ENCODE measurements at places on chromosomes 1 and 21. TPM values are rescaled to one million over a fixed set of nuclear protein-coding genes. Genes with fewer than 3 reads are reported as not detected.

- DNase-seq: no peak
These were observed 211.6 kb upstream of the NR5A2 start for GRCh38 chr1:199815947-199816346.

The S100A7 gene
- not detected for total RNA-seq

DNA sequence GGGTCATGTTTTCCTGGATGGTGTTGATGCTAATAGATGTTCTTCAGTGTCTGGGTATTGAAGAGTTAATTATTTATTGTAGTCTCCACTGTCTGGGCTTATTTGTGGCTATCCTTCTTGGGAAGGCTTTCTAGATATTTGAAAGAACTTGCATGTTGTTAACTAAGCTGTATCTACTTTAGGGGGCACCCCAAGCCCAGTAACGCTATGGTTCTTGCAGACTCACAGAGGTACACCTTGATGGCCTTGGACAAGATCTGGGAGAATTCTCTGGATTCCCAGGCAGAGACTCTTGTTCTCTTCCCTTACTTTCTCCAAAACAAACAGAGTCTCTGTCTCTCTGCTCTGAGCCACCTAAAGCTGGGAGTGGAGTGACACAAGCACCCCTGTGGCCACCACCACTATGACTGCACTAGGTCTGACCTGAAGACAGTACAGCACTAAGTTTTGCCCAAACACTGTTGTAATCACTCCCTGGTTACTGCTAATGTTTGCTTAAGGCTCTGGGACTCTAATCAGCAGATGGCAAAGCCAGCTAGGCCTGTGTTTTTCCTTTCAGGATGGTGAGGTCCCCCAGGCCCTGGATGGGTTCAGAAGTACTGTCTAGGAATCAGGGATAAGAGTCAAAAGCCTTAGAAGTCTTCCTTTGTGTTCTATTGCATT lies 76.5 kb upstream of the C1orf21 start:
- DNase-seq: no peak

- DNase-seq: no peak
These were observed 366.9 kb downstream of the S1PR1 start for GRCh38 chr1:101603726-101604125.

The RNF223 gene
- total RNA-seq: not detected

- peak; percentile 59 for DNase-seq
These were observed 676 bp downstream of the MORC3 start for GRCh38 chr21:36320421-36321324.

- no peak for DNase-seq
These were observed 18.3 kb downstream of the SLFNL1 start for GRCh38 chr1:41003127-41003639.

The DNASE2B gene
- total RNA-seq: 0.18 TPM

DNA sequence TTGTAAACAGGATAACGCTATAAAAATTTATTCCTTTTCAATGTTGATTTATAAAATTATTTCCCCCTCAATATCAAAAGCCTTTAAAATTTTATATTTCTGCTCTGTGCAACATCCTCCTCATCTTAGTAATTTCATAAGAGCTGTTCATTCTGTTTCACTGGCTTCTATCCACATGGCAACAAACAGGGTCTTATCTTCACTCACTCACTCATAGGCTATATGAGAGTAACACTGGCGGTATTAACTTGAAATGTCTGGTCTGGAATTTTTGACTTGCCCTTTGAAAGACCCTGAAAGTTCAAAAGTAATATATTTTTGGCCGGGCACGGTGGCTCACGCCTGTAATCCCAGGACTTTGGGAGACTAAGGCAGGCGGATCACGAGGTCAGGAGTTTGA lies 77.4 kb upstream of the KRTAP11-1 start:
- DNase-seq: no peak

The NPR1 gene
- total RNA-seq: not detected

The FRRS1 gene
- 8.9 TPM for total RNA-seq

DNA sequence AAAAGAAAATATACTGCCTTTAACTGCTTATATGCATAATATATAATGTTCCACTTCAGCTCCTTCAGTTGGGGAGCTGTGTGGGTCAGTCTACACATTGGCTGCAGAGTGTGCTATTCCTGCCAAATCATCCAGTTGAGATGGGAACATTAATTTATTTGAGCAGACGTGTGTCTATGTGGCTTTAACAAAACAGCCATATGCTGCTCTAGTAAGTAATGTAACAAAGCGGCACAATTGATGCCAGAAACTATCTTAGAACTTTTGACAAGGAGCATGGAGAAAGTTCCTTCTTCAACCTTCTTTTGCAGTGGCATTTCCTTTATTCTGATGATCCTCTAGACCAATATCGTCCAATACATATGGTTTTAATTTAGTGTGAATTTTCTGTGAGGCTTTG lies 285.9 kb upstream of the C1orf87 start:
- DNase-seq: no peak

DNA sequence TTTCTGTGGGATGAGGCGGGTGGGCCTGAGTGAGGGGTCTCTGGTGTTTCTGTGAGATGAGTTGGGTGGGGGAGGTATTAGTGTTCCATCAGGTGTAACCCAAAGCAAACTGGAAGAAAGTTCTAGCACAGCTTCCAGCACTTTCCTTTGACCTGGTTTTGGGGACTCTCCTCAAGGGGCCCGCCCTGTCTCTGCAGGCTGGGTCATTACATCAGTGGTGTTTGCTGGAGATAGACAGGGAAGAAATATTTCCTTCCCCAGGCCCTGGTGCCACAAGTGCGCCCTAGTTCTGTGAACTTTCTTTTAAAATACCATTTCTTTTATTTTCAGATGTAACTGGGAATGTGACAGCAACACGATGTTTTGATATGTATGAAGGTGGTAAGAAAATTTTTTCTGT lies 16.5 kb upstream of the MX2 start:
- DNase-seq: no peak

The ANXA9 gene
- total RNA-seq: 0.48 TPM

DNA sequence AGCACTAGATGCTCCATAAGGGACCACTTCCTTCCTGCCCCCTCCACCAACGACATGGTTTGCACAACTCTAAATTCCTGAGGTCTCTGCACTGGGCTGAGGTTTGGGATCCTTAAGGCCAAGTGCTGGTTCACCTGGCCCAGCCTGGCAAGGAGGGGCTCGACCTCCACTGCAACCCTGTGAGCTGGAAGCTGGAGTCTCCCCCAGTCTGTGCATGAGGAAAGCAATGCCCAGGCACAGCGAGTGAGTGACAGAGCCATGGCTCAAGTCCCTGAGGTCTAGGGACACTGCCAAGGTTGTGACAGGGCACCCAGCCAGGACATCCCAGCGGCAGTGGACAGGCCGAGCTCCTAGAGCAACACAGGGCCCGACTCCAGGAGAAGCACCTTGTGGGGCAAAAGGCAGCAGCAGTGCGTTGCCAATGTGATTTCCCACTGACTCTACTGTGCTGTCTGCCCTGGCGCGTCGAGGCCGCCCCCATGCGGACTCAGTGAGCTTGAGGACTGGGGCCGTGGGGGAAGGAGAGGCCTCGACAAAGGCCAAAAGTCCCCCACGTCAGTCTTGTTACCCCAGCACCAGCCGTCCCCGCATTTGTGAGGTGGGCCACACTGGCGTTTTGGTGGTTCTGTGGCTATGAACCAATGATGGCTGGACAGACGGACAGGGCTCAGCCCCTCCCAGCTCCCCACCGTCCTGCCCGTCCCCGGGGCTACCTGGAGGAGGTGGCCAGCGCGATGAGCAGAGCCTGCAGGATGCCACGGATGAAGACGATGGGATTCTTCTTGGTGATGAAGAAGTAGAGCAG lies 30.0 kb downstream of the PODN start:
- no peak for DNase-seq

The NPL gene
- 6.7 TPM for total RNA-seq

GRCh38 chr1:154627257-154628120 lies 19.5 kb upstream of the ADAR start:
- DNase-seq: peak; percentile 95

DNA sequence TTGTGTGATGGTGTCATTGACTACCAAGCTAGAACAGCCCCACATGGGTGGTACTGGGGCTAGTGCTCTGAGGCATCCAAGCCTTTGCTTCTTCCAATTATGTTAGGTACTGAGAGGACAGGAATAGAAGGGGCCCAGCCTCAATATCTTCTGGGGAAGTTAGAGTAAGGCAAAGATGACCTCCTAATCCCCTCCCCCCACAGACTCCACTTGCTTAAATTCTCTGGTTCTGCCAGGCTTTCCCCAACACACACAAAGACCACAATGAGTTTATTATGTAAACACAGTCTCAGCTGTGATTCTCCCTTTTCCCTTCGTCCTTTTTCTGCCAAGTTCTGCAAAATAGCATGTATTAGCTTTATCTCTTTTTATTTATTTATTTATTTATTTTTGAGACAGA lies 3.1 kb upstream of the TACSTD2 start:
- no peak for DNase-seq

DNA sequence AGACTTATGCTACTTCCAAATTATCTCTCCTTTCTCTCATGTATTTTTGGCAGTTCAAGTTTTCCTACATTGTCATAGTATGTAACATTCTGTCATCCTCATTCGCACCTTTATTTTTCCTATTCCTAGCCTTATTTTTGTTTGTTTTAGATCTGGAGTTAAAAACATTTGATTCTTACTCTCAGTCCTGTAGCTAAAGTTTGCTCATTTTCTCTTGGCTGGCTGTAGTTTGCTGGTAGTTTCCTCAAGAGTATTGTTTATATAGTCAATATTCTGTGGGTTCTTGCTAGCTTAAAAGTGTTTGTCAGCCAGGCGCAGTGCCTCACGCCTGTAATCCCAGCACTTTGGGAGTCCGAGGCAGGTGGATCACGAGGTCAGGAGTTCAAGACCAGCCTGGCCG lies 29.8 kb upstream of the TRIM33 start:
- DNase-seq: no peak

- no peak for DNase-seq
These were observed 477.2 kb upstream of the CAMK1G start for GRCh38 chr1:209106237-209106741.
